Upper lobe of right lung (tissue), 1 donor: ENCODE measurements at places on chromosomes 11 and 22. TPM values are rescaled to one million over a fixed set of nuclear protein-coding genes. Genes with fewer than 3 reads are reported as not detected.

DNA sequence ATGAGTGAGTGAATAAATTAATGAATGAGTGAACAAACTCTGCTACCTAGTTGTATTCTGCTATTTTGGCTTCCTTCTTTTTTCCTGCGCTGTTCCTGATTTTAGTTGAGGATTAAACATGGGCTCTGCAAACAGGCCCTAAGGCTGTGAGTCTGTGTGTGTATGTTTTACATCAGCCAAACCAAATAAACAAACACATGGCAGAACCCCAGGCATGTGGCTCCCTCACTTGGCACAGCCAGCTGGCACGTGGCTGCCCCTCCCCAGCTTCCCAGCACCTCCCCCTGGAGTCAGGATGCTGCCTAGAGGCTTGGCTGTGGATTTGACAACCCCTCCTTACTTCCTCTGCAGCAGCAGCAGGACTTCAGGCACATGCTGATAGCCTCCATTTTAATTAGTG is 593.2 kb downstream of the INSC start:
- H3K36me3 ChIP-seq: no peaks in the 10 kb centered on the region
- H3K4me1 ChIP-seq: peaks cover 5% of the 10 kb centered on the region
- no peaks in the 10 kb centered on the region for H3K27me3 ChIP-seq
- no peak overlapping the region for H3K27ac ChIP-seq

Gene C1QTNF4
- total RNA-seq: 0.55 TPM

DNA sequence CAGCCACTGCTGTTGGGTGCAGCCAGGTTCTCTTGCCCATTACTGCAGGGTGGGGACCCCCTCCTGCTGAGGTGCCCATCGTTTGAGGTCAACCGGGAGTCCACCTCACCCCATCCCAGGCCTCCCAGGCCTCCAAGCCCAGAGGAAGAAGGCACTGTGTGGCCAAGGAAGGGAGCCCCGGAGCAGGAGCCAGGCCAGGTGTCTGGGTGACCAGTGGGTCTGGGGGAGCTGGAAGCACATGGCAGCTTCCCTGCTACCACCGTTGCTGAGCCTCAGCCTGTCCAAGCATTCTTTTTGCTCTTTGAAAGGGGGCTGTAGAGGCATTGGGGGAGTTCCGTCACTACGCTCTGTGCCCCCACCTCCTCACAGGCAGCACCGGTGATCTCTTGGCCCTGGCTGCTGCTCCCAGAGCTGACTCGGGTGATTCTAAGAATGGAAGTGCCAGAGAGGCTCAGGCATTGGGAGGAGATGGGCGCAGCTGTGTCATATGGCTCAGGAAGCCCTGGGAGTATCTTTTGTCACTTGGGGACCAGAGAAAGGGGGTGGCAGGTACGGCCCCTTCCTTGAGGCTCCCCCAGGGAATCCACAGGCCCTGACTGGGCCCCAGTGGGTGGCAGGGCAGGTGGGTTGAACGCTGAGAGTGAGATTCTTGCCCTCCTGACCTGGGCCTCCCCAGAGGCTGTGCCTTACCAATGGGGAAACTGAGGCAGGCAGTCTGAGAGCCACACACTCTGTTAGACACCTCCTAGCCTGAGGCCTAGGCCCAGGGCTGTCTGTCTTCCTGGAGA is 1.9 kb downstream of the SEPTIN5 start:
- peaks cover 32% of the 10 kb centered on the region for H3K27me3 ChIP-seq
- H3K27ac ChIP-seq: no peak overlapping the region
- no peaks in the 10 kb centered on the region for H3K36me3 ChIP-seq
- no peak for DNase-seq
- H3K4me3 ChIP-seq: no peak overlapping the region

GRCh38 chr11:131745405-131745804 is 375.0 kb downstream of the NTM start:
- peaks cover 6% of the 10 kb centered on the region for H3K27me3 ChIP-seq
- H3K4me1 ChIP-seq: no peaks in the 10 kb centered on the region
- no peaks in the 10 kb centered on the region for H3K36me3 ChIP-seq
- DNase-seq: no peak
- H3K4me3 ChIP-seq: no peak overlapping the region

GRCh38 chr11:94768602-94769541 is 716 bp downstream of the AMOTL1 start:
- peak; percentile 83 for DNase-seq
- no peaks in the 10 kb centered on the region for H3K36me3 ChIP-seq
- no peaks in the 10 kb centered on the region for H3K27me3 ChIP-seq
- peak overlapping the region; percentile 96 for H3K27ac ChIP-seq
- peak overlapping the region; percentile 91 for H3K4me3 ChIP-seq

DNA sequence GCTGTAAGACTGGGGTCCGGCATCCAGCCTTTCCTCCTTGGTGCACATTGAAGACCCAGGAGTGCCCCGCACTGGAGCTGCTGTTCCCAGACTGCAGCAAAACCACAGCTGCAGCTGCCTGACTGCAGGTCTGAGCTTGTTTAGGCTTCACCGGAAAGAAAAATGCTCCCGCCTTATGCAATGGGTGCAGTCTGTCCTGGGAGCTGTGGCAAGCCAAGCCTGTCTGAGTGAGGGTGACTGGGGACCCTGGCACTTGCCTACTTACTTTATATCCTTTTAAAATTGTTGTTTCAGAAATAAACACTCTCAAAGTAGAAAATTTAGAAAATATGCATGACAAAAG is 23.3 kb upstream of the CD44 start:
- H3K4me3 ChIP-seq: no peak overlapping the region
- no peaks in the 10 kb centered on the region for H3K36me3 ChIP-seq

GRCh38 chr11:57778318-57779037 is 16.9 kb downstream of the CTNND1 start:
- DNase-seq: peak; percentile 92
- H3K4me3 ChIP-seq: peak overlapping the region; percentile 14
- peaks cover 95% of the 10 kb centered on the region for H3K4me1 ChIP-seq
- H3K27me3 ChIP-seq: no peaks in the 10 kb centered on the region
- peak overlapping the region; percentile 89 for H3K27ac ChIP-seq

- peaks cover 21% of the 10 kb centered on the region for H3K27me3 ChIP-seq
- no peak for DNase-seq
- no peak overlapping the region for H3K27ac ChIP-seq
- H3K4me1 ChIP-seq: no peaks in the 10 kb centered on the region
- H3K36me3 ChIP-seq: no peaks in the 10 kb centered on the region
- H3K4me3 ChIP-seq: no peak overlapping the region
Measured at GRCh38 chr22:40015358-40015976, 20.7 kb downstream of the FAM83F start.

- H3K4me1 ChIP-seq: peaks cover 13% of the 10 kb centered on the region
- no peaks in the 10 kb centered on the region for H3K27me3 ChIP-seq
- no peak for DNase-seq
- no peak overlapping the region for H3K4me3 ChIP-seq
- no peak overlapping the region for H3K27ac ChIP-seq
Measured at GRCh38 chr22:17265649-17266248, 46.5 kb upstream of the ADA2 start.

DNA sequence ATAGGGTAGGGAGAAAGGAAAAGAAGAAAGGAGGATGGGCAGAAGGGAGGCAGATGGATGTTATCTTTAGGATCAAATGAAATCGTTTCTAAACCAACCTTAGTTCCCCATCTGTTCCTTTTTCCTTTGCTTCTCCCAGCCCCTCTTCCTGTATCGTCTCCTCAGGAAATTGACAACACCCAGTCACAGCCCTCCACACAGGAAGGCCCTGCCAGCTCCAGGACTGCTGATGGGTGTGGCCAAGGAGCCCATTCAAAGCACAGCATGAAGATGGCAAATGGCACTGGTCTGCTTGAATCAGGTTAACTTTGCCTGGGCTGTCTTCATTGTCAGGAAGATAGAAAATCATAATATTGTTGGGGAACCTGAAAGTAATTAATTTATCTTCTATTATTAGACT is 164.8 kb downstream of the C11orf87 start:
- H3K36me3 ChIP-seq: no peaks in the 10 kb centered on the region
- H3K27me3 ChIP-seq: no peaks in the 10 kb centered on the region

DNA sequence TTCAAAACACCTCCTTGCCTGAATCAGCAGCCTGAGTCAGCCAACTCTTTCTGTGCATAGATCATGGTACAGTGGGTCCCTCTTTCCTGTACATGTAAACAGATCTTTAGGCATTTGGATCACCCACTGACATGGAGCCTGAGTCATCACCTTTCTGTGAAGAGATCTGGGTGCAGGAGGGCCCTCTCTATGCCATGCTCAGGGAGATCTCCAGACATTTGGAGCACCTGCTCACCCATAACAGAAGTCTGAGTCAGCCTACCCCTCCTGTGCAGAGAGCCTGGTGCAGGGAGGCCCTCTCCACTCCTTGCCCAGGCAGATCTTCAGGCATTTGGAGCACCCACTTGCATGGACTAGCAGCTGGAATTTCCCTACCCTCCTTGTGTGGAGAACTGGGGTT is 56.2 kb upstream of the GLYAT start:
- DNase-seq: no peak
- H3K27ac ChIP-seq: no peak overlapping the region
- H3K4me3 ChIP-seq: no peak overlapping the region
- H3K4me1 ChIP-seq: no peaks in the 10 kb centered on the region
- H3K36me3 ChIP-seq: no peaks in the 10 kb centered on the region
- peaks cover 6% of the 10 kb centered on the region for H3K27me3 ChIP-seq

- H3K4me1 ChIP-seq: no peaks in the 10 kb centered on the region
- no peaks in the 10 kb centered on the region for H3K27me3 ChIP-seq
- H3K27ac ChIP-seq: no peak overlapping the region
- no peaks in the 10 kb centered on the region for H3K36me3 ChIP-seq
Measured at GRCh38 chr11:110903378-110903777, 191.1 kb upstream of the ARHGAP20 start.

GRCh38 chr11:125956391-125957134 is 10.7 kb downstream of the VSIG10L2 start:
- H3K27me3 ChIP-seq: no peaks in the 10 kb centered on the region
- peaks cover 9% of the 10 kb centered on the region for H3K4me1 ChIP-seq
- H3K4me3 ChIP-seq: no peak overlapping the region
- H3K36me3 ChIP-seq: no peaks in the 10 kb centered on the region
- no peak overlapping the region for H3K27ac ChIP-seq

Gene HBE1
- not detected for total RNA-seq

Gene KCNJ11
- total RNA-seq: 6.3 TPM

DNA sequence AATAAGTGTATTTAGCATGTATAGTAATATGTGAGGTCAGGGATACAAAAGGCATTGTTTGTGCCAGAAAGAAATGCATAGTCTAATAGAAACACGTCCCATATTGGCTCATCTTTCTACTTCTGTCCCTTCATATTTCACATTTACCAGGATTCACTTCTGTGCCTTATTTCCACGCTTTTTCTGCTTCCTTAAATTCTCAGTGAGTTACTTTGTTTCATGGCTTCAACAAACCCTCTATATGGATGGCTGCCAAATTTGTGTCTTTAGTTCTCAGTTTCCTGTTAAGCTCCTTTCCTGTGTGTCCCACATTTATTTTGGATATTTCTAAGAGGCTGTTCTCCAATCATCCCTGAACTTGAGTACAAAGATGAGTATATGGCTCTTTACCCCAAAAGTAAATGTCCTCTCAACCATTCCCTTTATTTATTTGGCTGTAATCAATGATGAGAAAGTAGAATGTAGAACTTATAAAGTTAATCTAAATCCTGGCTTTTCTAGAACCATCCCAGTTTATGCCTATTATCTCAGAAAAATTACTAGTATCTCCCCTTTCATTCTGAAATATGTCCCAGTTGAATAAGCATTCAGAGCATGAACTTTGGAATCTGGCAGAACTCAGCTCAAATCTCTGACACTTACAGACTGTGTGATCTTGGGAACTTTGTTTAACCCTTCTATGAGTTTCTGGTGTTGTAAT is 23.5 kb downstream of the OR8B12 start:
- no peak overlapping the region for H3K27ac ChIP-seq
- H3K27me3 ChIP-seq: no peaks in the 10 kb centered on the region
- H3K36me3 ChIP-seq: no peaks in the 10 kb centered on the region
- DNase-seq: no peak

- H3K27ac ChIP-seq: no peak overlapping the region
- H3K36me3 ChIP-seq: no peaks in the 10 kb centered on the region
- no peak overlapping the region for H3K4me3 ChIP-seq
- no peak for DNase-seq
- no peaks in the 10 kb centered on the region for H3K27me3 ChIP-seq
- H3K4me1 ChIP-seq: no peaks in the 10 kb centered on the region
Measured at GRCh38 chr11:8219257-8220021, 44.2 kb downstream of the LMO1 start.

DNA sequence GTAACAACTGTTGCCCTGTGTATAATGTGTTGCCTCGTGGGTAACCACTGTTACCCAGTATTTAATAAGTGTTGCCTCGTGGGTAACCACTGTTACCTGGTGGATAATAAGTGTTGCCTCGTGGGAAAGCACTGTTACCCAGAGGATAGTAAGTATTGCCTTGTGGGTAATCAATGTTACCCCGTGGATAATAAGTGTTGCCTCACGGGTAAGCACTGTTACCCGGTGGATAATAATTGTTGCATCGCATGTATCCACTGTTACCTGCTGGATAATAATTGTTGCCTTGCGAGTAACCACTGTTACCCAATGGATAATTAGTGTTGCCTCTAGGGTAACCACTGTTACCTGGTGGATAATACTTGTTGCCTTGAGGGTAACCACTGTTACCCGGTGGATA is 17.1 kb upstream of the NXPE4 start:
- no peak overlapping the region for H3K4me3 ChIP-seq
- no peak for DNase-seq
- no peak overlapping the region for H3K27ac ChIP-seq
- H3K4me1 ChIP-seq: no peaks in the 10 kb centered on the region

Gene MMP13
- total RNA-seq: not detected

- peaks cover 16% of the 10 kb centered on the region for H3K4me1 ChIP-seq
- peaks cover 26% of the 10 kb centered on the region for H3K27me3 ChIP-seq
- no peak overlapping the region for H3K4me3 ChIP-seq
- no peak for DNase-seq
- no peak overlapping the region for H3K27ac ChIP-seq
- H3K36me3 ChIP-seq: no peaks in the 10 kb centered on the region
Measured at GRCh38 chr11:35615921-35616900, 2.0 kb upstream of the FJX1 start.

- no peak overlapping the region for H3K27ac ChIP-seq
- H3K27me3 ChIP-seq: no peaks in the 10 kb centered on the region
- peaks cover 73% of the 10 kb centered on the region for H3K36me3 ChIP-seq
- peaks cover 44% of the 10 kb centered on the region for H3K4me1 ChIP-seq
- no peak overlapping the region for H3K4me3 ChIP-seq
- no peak for DNase-seq
Measured at GRCh38 chr11:33708985-33709384, 8.4 kb upstream of the C11orf91 start.

DNA sequence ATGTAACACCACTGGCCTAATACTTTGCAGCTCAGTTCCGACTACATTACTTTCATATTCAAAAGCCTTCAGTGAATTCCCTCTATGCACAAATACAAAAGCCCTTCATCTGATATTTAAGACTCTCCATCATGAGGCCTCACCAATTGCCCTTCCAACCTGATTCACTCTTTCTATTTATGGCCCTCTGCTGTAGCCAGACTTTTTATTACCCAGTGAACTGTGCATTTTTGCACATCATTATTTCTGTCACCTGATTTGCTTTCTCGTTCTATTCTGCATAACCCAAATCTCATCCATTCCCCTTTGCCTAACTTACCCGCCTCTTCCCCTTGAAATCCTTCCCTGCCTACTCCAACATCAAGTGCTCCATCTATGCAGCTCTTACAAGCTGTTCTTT is 78.3 kb downstream of the BBOX1 start:
- no peaks in the 10 kb centered on the region for H3K36me3 ChIP-seq
- no peaks in the 10 kb centered on the region for H3K4me1 ChIP-seq
- H3K4me3 ChIP-seq: no peak overlapping the region
- no peak for DNase-seq
- no peaks in the 10 kb centered on the region for H3K27me3 ChIP-seq
- H3K27ac ChIP-seq: no peak overlapping the region

GRCh38 chr11:95698676-95699557 is 90.7 kb downstream of the FAM76B start:
- H3K4me1 ChIP-seq: peaks cover 19% of the 10 kb centered on the region
- no peaks in the 10 kb centered on the region for H3K36me3 ChIP-seq
- DNase-seq: no peak

GRCh38 chr11:22884217-22884616 is 23.9 kb upstream of the CCDC179 start:
- no peak for DNase-seq
- H3K4me3 ChIP-seq: no peak overlapping the region
- peaks cover 9% of the 10 kb centered on the region for H3K4me1 ChIP-seq
- no peaks in the 10 kb centered on the region for H3K36me3 ChIP-seq
- H3K27me3 ChIP-seq: no peaks in the 10 kb centered on the region
